ENCODE measurements at places on chromosomes 12 and 14.

DNA sequence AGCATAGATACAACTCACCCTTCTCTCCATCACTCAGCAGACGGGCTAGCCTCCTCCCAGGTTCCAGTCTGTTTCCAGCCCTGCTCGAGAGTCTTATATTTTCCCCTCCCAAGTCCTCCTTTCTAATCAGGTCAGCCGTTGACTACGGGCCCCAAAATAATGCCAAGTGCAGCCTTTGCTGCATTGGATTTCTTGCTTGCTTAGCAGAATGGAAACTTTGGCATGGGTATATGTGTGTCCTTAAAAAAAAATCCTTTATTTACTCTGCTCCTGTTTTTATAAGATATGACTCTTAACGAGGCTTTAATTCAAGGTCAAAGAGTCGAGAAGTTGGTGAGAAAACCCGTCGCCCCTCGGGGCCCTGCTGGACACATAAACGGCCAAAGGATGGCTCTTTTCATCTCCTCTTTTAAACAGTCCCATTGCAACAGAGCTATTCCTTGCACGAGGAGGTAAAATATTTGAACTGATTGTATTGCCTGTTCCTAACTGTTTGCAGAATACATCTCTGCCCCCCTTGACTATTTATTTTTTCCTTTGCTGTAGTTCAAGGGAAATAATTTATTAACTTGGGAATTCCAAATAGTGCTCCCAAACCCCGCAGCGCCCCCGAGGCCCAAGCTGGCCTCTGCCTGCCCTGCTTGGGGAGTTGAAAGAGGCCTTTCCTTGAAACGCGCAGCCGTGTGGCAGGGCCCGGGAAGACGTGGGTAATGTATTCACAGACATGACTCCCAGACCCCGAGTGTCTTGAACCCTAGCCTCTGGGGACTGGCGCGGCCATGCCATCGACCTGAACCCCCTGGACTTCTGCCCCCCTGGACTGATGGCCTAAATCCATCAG, 156.5 kb upstream of the MYL2 start:
- no peak for DNase-seq

GRCh38 chr12:124359671-124360581, 65.0 kb downstream of the RFLNA start:
- DNase-seq, result peak; percentile 54

GRCh38 chr12:98224584-98225221, 290.7 kb upstream of the TMPO start:
- no peak for DNase-seq

GRCh38 chr14:99136047-99136400, 136.0 kb downstream of the BCL11B start:
- no peak for DNase-seq

GRCh38 chr14:58628406-58628805, 9.4 kb upstream of the DACT1 start:
- DNase-seq, result no peak

DNA sequence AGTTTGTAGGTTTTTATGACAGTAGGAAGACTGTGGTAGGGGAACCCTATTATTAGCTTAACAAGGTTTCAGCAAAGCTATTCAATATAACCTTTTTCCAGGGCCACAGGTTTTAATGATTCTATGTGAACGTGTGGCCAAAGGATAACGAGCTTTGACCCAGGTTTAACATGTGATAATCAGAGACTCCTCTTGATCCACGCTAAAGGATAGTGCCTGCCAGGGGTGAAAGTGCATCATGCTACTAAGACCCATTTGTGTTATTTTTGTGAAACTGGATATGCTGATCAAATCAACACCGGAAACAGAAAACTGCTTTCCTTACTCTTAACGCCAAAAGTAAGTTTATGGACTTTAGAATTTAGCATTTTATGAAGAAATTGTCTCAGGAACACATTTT, 909 bp upstream of the TAOK3 start:
- no peak for DNase-seq

DNA sequence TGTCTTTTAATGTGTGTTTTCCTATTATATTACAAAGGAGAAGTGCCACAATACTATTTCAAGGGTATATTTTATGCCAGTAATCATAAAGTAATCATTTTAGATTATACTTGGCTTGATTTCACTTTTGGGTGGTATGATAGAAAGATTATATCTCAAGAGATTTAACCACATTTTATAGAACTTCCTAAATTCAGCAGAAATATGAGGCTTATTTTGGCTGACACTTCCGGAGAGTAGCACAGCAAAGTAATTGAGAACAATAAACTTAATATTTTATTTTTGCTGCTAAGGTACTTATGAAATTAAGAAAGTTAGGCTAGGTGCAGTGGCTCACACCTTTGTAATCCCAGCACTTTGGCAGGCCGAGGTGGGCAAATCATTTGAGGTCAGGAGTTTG, 319.1 kb downstream of the NPAS3 start:
- DNase-seq, result no peak

DNA sequence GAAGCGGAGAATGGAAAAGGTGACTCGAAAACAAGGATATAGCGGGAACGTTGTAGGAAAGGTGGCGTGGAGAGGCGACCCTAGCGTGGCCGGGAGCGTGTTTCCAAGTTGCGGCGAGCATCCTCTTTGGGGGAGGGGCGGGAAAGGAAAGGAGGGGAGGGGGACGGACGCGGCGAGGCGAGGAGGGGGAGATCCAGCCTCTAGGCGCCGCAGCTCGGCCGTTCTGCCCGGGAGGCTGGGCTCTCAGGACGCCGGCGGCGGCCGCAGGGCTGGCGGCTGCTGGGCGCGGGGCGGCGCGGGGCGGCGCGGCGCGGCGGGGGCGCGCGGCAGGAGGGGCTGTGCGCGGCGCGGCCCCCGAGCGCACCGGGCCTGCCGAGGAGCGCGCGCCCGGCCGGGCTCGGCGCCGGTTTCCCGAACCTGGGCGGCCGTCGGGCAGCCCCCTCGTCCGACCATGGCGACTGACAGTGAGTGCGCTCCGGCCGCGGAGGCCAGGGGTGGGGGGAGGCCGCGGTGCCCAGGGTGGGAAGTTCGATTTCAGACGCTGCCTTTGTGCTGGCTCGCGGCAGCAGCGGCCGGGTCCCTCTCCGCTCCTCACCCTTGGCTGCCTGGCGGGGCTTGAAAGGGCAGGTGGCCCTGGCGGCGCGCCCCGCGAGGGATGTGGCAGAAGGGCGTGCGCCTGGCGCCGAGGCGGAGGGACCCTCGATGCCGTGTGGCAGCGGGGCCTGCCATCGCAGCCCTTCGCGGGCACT, 50.3 kb downstream of the SNAPC1 start:
- no peak for DNase-seq

GRCh38 chr12:6867413-6868210, at the start of gene TPI1:
Gene TPI1 (plus strand): TSS chr12:6867531. CDS start chr12:6867567, 36 bp downstream.
- DNase-seq, result peak; percentile 80

DNA sequence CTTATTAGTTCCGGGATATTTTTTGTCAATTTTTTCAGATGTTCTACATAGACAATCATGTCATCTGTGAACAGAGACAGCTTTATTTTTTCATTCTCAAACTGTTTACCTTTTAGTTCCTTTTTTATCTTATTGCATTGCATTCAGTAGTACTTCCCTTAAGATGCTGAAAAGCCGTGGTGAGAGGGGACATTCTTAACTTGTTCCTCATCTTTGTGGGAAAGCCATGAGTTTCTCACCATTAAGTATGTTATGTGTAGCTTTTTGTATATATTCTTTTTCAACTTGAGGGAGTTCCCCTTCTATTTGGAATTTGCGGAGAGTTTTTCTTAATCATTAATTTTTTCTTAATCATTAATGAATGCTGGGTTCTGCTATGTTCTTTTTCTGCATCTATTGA, 1727.1 kb upstream of the SEL1L start:
- no peak for DNase-seq

DNA sequence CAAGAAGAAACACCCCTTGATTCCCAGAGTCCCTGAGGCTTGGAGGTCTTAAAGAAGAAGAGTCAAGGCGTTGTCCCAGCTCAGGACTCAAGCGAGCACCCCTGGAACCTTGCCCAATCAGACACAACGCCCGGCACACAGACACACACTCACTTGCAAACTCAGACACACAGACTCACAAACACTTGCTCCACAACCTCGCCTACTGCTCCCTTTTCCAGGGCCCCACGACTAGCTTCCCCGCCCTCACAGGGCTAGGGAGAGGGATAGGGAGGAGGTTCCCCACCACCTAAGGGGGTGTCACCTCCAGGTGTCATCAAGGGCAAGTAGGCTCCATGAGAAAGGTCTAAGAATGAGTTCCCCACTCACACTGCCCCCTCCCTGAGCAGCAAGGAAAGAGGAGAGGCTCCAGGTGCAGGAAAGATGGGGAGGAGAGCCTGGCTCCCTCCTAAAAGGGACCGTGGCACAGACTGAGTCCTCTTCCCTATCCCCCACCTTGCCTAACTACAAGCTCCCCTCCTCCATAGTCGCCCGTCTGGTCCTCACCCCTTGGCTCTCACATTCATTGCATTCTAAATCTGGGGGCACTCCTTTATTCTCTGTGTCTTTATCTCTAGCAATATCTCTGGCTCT, 717 bp downstream of the WNT10B start:
- no peak for DNase-seq

- no peak for DNase-seq
These were observed 53.9 kb downstream of the EID3 start for GRCh38 chr12:104357421-104357952.

DNA sequence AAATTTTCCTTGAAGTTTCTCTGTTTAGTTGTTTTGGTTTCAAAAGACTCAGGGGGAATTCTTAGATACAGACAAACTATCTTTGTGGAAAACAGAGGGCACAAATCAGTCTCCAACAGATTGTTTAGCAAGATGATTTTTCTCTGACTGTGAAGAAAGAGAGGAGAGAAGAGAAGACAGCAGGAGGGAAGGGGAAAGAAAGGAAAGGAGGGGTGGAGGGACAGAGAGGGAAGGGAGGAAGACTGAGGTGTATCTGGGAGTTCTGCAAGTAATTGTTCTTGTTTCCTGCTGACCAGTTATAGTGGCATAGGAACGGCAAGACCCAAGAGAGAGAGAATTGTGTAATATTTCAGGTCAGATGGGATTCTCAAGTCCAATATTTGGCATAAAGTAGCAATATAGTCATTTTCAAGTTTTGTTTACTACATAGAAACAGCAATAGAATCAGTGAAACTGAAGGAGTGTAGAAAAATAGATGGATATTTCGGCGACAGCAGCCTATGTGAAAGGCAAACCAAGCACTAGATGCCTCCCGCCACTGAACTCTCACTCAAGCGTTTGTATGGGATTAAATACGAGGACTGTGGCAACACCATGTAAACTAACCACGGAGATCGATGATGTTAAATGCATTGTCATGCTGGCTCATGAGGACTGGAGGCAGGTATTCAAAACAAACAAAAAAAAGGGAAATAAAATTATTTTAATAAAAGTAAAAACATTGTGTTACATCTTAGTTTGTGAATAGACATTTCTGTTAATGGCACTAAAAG, 342.5 kb downstream of the SLC16A7 start:
- DNase-seq, result no peak

- DNase-seq, result no peak
These were observed 323.8 kb downstream of the RGS6 start for GRCh38 chr14:72256055-72256454.

Measured in occipital lobe (tissue), 3 donors.